NCI-H510A treated with DMSO at 0.1 percent for 48 hours (cell line): ENCODE measurements at places on chromosomes 12 and 14.

DNA sequence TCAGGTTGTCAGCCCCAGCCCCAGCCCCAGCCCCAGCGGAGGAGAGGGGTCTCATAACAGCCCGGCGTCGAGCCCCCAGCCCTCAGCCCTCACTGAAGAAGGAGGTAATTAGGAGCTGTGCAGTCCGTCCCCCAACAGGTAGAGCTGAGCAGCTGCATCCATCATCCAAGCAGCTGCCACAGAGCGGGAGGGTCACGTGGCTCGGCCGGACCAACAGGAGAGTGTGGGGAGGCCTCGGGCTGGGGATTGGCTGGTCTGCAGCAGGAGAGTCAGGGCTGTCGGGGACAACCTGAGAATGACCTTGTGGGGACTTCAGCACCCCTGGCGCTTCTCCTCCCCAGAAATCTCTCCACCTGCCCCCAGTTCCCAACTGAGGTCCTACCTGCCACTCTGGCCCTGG lies 29.6 kb downstream of the SMUG1 start:
- peak; percentile 93 for DNase-seq

- DNase-seq, result no peak
Observed at GRCh38 chr14:88424573-88424972, 39.1 kb downstream of the SPATA7 start.

- DNase-seq, result no peak
Observed at GRCh38 chr12:50488801-50489200, 16.0 kb upstream of the DIP2B start.

- DNase-seq, result no peak
Observed at GRCh38 chr14:21382095-21382494, 1.7 kb downstream of the SUPT16H start.
